Heart left ventricle (tissue), 16 donors: ENCODE measurements at places on chromosomes 6 and 20. TPM values are rescaled to one million over a fixed set of nuclear protein-coding genes. Genes with fewer than 3 reads are reported as not detected.

DNA sequence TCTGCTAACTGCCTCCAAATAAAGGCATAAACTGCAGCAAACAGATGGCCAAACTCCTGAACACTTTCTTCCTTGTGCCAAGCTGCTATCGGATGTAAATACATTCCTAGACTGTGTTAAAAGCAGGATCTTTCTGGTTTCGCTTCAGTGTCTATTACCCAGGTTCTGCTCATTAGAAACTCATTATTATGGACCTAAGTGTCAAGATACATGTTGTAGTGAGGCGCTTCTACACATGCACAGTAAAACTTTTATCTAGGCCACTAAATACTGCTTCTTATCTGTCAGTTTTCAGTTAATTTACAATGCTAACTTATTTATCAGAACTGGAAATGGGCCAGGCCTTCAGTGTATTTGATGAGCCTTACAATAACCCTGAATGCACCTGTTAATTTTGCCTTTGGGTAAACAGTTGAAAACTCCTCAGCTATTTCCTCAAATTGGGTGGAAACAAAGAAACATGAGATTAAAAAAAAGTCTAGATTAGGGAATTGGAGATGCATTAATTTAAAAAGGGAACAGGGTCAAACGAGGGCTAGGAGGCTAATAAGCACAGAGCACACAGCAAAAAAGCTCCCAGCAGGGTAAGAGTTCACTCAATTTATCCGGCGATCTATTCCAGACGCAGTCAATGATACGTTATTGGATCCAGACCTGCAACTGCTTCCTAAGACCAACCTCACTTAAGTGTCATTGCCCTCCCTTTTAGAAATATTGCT is 240.6 kb downstream of the FOXC1 start:
- H3K27ac ChIP-seq, result no peak overlapping the region
- no peaks in the 10 kb centered on the region for H3K36me3 ChIP-seq
- no peaks in the 10 kb centered on the region for H3K4me1 ChIP-seq
- no peak overlapping the region for H3K4me3 ChIP-seq
- no peak for DNase-seq

DNA sequence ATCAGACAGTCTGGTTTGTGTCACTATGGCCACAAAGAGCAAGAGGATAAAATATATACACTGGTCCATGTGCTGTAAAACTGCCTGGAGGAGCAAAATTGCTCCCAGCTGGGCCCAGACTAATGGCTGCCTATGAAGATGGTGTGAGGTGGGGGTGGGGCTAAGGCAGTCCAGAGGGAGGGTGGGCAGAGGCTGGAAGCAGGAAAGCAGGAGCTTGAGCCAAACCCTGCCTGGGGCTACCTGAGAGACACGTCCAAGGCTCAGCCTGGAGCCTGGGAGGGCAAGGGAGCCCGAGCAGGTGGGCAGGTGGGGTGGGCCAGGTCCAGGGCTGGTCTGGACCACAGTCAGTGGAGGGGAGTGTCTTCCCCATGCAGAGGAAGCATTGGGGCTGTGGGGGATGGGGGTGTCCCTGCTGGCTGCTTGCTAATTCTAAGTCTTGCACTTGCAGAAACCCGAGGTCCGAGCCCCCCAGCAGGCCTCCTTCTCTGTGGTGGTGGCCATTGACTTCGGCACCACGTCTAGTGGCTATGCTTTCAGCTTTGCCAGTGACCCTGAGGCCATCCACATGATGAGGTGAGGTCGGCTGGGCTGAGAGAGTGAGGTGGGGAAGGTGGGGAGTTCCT is 9.5 kb downstream of the HSPA12B start:
- H3K36me3 ChIP-seq, result peaks cover 25% of the 10 kb centered on the region
- no peaks in the 10 kb centered on the region for H3K27me3 ChIP-seq
- peaks cover 22% of the 10 kb centered on the region for H3K4me1 ChIP-seq
- no peak for DNase-seq
- H3K4me3 ChIP-seq, result no peak overlapping the region

GRCh38 chr6:70412252-70413113 is 825 bp upstream of the FAM135A start:
- H3K27me3 ChIP-seq, result no peaks in the 10 kb centered on the region
- H3K27ac ChIP-seq, result peak overlapping the region; percentile 69
- no peak for DNase-seq

Gene C6orf163
- 1.4 TPM for total RNA-seq

DNA sequence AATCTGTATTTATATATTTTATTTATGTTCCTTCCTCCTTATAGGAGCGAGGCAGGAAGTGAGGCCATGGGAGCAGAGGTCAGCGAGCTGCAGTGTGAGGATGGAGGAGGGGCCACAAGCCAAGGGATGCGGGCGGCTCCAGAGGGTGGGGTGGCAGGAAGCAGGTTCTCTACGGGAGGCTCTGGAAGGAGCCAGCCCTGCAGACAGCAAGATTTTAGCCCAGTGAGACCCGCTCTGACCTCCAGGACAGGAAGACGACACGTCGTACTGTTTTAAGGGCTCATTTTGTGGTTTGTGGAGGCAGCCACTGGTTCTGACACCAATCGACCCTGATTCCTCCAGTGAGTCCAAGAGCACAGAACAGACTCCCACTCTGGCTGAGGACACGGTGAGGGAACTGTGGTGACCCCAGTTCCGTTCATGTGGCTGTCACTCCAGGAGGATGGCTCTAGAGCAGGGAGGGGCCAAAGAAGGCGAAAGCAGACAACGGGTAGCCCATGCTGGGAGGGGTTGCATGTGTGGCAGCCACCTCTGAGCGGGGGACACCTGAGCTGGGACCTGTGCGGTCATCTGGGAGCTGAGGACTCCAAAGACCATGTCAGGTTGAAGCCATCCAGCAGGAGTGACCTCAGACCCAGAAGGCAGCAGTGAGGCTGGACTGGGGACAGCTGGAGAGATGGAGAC is 100.1 kb upstream of the BHLHE23 start:
- H3K4me3 ChIP-seq, result no peak overlapping the region
- no peaks in the 10 kb centered on the region for H3K27me3 ChIP-seq
- DNase-seq, result peak; percentile 12
- H3K4me1 ChIP-seq, result no peaks in the 10 kb centered on the region

Gene PLAGL1
- total RNA-seq, result 8.9 TPM

- no peaks in the 10 kb centered on the region for H3K27me3 ChIP-seq
- H3K36me3 ChIP-seq, result peaks cover 7% of the 10 kb centered on the region
- no peak overlapping the region for H3K4me3 ChIP-seq
- peak; percentile 37 for DNase-seq
- H3K4me1 ChIP-seq, result peaks cover 28% of the 10 kb centered on the region
- peak overlapping the region; percentile 69 for H3K27ac ChIP-seq
These were observed 2.7 kb upstream of the TUBB2A start for GRCh38 chr6:3159805-3160781.

Gene RHAG
- not detected for total RNA-seq

DNA sequence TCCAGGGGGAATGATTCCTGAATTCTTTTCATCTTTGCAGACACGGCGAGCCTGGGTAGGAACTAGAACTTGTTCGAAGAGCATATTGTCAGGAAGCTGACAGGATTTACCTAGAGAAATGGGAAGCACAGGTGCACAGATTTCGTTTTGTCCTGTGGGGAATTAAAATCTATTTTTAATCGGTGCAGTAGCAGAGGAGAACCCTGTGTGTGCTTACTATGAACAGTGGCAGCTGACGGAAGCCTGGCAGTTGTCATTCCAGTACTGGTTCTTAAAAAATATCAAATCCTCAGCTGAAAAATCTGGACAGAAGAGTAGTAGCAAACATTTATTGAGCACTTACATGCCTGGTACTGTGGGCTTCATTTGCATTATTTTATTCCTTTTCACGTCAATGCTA is 609.0 kb downstream of the QKI start:
- H3K36me3 ChIP-seq, result no peaks in the 10 kb centered on the region
- no peak overlapping the region for H3K27ac ChIP-seq
- no peaks in the 10 kb centered on the region for H3K4me1 ChIP-seq
- H3K27me3 ChIP-seq, result no peaks in the 10 kb centered on the region
- DNase-seq, result no peak

Gene OR2B6
- not detected for total RNA-seq

DNA sequence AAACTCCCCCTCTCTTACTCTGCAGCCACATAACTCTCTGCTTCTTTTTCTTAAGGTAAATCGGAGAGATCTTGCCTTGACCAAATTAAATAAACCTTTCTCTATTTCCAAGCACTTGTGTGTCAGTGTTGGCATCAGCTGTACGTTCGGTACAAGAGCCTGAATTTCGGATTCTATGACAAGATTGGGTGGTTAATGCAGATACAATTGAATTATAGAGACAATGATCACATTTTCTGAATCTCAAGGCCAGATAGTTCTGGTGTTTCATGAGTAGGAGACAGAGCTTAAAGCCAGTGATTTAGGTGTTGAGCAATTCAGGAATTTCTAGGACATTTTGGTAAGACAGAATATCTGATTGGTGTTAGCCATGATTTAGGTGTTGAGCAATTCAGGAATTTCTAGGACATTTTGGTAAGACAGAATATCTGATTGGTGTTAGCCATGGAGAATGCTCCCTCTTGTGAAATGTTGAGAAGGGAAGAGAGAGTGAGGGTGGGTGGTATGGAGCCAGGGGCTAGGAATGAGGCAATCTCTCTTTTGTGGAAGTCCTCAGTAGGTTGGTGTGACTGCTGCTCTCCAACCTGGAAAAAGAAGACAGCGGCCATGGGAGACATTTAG is 5.1 kb downstream of the SPINT3 start:
- no peaks in the 10 kb centered on the region for H3K27me3 ChIP-seq
- H3K4me1 ChIP-seq, result no peaks in the 10 kb centered on the region
- no peaks in the 10 kb centered on the region for H3K36me3 ChIP-seq
- no peak overlapping the region for H3K27ac ChIP-seq
- no peak for DNase-seq

DNA sequence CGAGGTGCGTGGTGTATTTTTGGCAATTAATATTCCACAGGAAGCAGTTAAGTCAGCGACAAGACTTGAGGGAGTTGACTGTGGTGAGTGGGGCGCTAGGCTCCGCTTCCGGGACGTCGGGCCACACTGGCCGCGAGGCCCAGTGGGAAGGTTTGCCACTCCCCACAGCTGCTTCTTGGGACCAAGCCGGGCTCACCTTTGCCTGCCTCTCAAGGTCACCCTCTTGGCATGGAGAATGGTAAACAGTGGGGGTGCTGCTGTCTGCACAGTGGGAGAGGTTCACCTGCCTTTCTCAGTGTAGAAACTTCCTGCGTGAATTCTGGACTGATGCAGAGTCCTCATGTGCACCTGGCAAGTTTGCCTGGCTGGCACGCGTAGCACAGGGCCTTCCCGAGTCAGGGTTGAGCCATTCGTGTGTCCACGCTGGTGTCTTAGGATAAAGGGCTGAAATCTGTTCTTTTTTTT is 6.4 kb downstream of the OSBPL2 start:
- no peak for DNase-seq
- H3K4me3 ChIP-seq, result no peak overlapping the region
- H3K36me3 ChIP-seq, result peaks cover 6% of the 10 kb centered on the region
- H3K27me3 ChIP-seq, result no peaks in the 10 kb centered on the region
- peaks cover 47% of the 10 kb centered on the region for H3K4me1 ChIP-seq

DNA sequence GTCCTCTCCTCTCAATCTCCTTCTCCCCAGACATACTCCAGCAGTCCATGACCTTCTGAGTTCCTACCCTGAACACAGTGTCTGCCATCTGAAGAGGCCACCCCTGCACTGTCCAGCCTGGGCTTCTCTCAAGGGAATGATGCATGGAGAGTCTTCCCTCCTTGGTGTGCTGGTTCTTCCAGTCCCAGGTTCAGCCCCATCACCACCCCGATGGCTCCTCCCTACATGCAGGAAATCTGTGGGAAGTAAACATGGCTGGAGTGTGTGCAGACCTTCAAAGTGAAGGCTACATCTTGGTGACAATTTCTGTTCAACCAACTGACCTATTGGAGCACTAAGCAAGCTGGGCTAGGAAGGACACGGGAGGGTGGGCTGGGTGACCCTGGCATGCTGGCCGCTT is 121.0 kb upstream of the JAG1 start:
- H3K27me3 ChIP-seq, result no peaks in the 10 kb centered on the region
- no peaks in the 10 kb centered on the region for H3K36me3 ChIP-seq
- H3K4me3 ChIP-seq, result no peak overlapping the region
- no peak overlapping the region for H3K27ac ChIP-seq
- H3K4me1 ChIP-seq, result no peaks in the 10 kb centered on the region
- no peak for DNase-seq

- DNase-seq, result no peak
- no peak overlapping the region for H3K27ac ChIP-seq
- peaks cover 27% of the 10 kb centered on the region for H3K27me3 ChIP-seq
- peaks cover 5% of the 10 kb centered on the region for H3K4me1 ChIP-seq
- no peaks in the 10 kb centered on the region for H3K36me3 ChIP-seq
These were observed 59.9 kb upstream of the BHLHE23 start for GRCh38 chr20:63066506-63067265.

GRCh38 chr6:12262236-12263061 is 27.7 kb upstream of the EDN1 start:
- H3K4me1 ChIP-seq, result no peaks in the 10 kb centered on the region
- no peak for DNase-seq
- H3K36me3 ChIP-seq, result no peaks in the 10 kb centered on the region
- no peak overlapping the region for H3K27ac ChIP-seq
